Cardiac muscle cell (in vitro differentiated cells and primary cell): ENCODE measurements at places on chromosomes 5 and 9.
A peak's percentile ranks its signal among the peaks of the same experiment; 100 is the strongest.

GRCh38 chr5:2575292-2575691 lies 176.2 kb downstream of the IRX2 start:
- no peak for DNase-seq

DNA sequence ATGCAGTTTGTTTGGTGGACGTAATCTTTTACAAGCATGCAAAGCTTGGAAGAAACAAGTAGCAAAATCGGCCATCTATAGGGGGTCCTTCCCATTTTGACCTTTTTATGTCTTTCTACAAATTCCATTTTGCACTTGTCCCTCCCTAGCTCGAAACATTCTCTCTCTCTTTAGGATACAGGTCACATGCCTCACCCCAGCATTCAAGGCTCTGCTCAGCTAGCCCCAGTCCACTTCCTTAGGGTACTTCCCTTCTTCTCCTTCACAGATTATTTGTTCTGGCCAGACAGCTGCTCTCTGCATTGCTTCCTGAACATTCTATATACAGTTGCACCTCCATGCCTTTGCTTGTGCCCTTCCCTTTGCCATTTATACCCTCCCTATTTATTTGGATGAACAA lies 31.7 kb upstream of the TRIM14 start:
- no peak for DNase-seq

DNA sequence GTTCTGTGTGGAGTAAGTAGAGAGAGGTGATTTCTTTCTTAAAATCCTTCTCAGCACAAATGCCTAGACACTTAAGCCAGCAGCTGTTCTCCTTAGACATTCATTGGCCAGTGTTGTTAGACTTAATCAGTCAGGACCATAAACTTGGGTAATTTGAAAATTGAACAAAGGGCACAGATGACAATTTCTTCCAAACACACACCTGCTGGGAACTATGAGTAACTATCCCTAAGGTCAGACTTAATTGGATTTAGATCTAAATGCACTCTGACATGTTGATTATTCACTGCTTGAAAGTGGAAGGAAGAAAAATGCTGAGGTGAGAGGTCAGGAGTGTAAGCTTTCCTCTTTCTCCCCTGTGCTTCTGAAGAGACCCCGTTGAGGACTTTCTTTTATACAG lies 1083.7 kb upstream of the DMAC1 start:
- no peak for DNase-seq

GRCh38 chr5:35356725-35357124 lies 126.4 kb upstream of the PRLR start:
- no peak for DNase-seq

GRCh38 chr9:112599732-112600131 lies 113.1 kb downstream of the KIAA1958 start:
- no peak for DNase-seq

- no peak for DNase-seq
These were observed 47.5 kb upstream of the SLC1A1 start for GRCh38 chr9:4442806-4443205.

GRCh38 chr5:180331647-180331950 lies 21.5 kb downstream of the GFPT2 start:
- no peak for DNase-seq

DNA sequence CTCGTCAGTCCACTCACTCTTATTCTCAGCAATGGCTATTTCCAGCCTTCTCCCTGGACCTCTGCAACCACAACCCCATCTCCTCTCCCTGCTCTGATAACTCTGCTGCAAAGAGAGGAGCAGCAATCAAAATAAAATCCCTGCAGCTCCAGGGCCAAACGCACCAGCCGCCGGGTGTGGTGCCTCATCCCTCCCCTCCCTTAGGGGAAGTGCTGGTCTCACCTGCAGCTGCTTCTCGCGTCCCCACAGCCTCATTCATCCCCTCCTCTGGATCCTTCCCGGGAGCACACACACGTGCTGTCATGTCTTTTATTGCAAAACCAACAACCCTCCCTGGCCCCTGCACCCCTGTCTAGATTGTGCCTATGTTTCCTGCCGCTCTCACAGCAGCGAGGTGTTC lies 77.8 kb downstream of the TENT4A start:
- DNase-seq = no peak

GRCh38 chr5:73733219-73733618 lies 107.2 kb downstream of the ARHGEF28 start:
- peak; percentile 41 for DNase-seq

- peak; percentile 68 for DNase-seq
These were observed 48.4 kb downstream of the GPR21 start for GRCh38 chr9:123081824-123082223.

- no peak for DNase-seq
These were observed 19.5 kb downstream of the OTULIN start for GRCh38 chr5:14683906-14684455.

- DNase-seq = no peak
These were observed 6.5 kb downstream of the RORB start for GRCh38 chr9:74503666-74504065.

DNA sequence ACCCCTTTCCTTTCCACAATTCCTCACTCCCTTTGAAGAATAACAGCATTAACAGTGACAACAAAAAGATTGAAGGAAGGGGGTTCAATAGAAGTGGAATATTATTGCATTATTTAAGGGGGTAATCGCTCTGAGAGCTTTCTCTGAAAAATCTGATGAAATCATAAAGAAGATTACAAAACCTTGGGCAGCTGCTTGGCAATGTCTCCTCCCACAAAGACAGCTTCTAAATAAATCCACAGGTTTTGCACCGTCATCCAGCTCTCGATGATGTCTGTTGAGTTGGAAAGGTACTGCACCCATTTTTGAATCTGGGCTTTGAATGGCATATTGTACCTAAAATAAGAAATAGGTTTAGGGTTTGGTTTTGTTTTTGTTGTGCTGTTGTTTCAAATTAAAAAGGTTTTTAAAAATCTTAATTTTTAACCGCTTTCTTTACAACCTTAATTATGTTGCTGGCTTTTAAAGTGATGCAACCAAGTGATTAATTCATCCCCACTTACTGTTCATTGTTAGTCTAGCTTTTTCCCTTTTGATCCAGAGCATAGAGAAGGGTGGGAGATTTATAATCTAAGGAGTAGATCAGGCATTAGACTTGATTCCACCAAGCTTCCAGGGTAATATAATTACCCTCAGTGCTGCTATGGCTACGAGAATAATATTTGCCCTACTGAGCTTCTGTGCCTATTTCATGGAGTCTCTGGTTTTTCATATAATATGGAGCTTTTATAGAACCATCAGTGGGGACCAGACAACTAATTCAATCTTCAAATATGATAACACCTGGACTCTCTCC lies 85.0 kb downstream of the DNAH5 start:
- no peak for DNase-seq

DNA sequence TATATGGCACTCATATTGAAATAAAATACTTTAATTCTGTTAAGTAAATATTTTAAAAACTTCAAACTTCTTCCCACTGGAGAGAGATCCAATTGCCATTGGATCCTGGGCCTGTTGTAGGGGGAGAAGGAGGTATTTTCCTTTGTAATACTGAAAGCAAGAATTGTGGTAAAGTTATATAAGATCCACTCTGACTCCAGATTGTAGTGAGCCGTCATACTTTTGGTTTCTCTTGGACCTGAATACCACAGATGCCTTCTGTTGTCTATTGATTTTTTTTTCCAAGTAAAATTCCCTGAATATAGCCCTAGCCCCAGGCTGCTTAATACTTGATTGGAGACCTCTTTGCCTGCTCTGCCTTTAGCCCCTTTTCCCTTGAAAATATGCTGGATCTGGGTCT lies 86.9 kb downstream of the ATG10 start:
- no peak for DNase-seq

DNA sequence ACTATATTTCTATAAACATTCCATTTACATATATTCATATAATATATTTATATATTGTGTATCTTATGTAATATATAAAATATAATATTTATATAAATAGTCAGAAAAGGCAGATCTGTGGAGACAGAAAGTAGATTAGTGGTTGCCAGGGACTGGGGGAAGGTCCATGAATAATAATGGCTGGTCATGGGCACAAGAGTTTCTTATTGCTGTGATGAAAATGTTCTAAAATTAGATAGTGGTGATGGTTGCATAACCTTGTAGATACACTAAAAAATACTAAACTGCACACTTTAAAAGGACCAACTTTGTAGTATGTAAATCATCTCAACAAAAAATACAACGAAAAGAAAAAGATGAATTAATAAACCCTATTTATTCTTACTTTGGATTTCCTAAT lies 47.3 kb downstream of the NUP155 start:
- no peak for DNase-seq

GRCh38 chr5:117889596-117889995 lies 1098.8 kb downstream of the DTWD2 start:
- DNase-seq = peak; percentile 75

- peak; percentile 47 for DNase-seq
These were observed 102.6 kb downstream of the ARHGAP26 start for GRCh38 chr5:142872795-142873194.

- DNase-seq = no peak
These were observed 3.5 kb upstream of the SPOCK1 start for GRCh38 chr5:137502632-137503031.

DNA sequence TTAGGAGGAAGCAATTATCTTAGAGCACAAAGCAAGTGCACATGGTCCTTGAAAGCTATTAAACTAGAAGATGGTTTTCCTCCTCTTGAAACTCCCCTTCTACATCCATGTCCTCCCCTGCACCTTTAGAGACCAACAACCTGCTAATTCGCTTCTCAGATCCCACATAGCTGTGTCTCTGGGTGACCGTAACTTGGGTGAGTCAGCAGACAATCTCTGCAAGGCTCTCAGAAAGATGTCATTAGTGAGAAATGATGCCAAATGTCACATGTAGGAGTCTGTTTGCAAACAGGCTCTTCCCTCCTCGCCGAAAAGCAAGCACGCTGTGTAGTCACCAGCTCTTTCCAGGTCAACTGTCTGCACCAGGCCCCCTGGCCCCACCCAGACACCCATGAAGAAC lies 291.8 kb downstream of the SLIT3 start:
- no peak for DNase-seq

DNA sequence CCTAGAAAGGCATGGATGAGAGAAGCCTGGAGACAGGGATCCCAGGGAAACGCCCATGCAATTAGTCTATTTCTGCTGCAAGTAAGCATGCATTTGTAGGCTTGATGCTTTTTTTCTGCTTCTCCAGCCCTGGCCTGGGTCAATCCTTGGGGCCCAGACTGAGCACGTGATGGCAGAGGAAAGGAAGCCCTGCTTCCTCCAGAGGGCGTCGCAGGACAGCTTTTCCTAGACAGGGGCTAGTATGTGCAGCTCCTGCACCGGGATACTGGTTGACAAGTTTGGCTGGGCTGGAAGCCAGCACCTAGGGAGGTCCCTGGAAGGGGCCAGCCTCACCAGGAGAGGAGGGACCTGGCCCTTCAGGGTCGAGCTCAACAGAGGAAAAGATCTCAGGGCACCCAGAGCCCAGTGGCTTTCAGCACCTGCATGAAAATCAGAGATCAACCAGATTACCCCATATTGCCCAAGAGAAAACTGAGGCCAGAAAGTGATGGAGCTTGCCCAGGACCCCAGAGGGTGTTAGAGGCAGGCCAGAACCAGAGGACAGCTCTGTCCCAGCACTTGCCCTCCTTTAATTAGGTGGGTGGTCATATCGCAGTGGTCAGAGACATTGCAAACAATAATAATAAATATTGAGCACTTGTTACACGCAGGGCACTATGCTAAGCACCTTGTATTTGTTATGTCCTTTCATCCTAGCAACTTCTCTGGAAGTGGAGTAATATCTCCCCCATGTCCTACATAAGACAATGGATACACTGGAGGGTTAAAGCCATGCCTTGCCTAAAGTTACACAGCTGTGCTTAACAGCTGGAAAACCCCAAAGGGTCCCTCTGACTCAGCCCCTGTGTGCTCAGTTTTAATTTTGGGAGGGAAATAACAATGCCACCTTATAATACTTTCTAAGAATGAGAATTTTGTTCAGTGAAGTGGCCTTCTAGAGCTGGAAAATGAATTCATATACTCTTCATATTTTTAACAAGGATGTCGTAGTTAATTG lies 67.1 kb downstream of the KLF4 start:
- DNase-seq = peak; percentile 90

DNA sequence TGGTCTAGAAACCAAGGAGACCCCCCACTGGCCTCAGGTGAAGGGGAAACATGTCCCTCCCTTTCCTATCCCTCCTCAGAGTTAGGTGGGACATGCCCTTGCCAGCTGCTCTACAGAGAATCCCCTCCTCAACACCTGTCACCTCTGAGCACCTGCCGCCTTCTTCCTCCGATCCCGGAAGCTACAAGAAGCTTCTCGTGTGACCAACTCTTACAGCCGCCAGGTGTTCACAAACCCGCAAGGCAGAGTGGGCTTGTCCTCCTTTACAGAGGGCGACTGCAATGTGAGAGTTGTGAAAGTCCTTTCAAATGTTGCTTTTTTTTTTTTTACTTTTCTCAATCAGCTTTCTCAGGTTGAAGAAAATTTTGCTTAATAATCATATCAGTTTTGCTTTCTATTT lies 3.7 kb upstream of the ICE1 start:
- no peak for DNase-seq

- no peak for DNase-seq
These were observed 90.0 kb downstream of the RMI1 start for GRCh38 chr9:84070590-84070989.

- no peak for DNase-seq
These were observed 112.4 kb upstream of the ACOT12 start for GRCh38 chr5:81506378-81506777.
